Stimulated activated CD8-positive, alpha-beta memory T cell treated with anti-CD3 and anti-CD28 coated beads, Interleukin-7, amount 100 ng/mL, for 4 hours (primary cell): ENCODE measurements at places on chromosomes 11 and 22.
A peak's percentile ranks its signal among the peaks of the same experiment; 100 is the strongest.

DNA sequence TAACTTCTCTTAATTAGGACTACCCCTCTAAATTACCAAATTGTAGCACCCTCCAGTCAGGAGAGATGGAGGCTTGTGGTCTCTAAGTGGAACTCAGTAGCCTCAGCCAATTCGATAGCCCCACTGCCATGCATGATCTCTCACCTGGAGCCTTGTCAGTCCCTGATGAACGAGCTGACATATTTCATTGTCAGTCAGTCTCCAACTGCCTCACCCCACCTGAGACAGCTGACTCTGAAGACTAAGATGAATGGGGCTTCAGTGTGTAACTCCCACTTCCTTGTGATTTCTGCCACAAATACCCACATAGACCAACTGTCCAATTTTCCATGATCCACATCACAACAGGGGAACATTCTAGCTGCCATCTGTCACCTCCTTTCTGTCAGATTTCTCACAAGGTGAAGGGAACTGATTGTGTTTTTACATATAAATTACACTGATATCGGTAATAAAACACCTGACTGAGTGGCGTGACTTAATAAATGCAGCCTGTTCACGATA, 206.5 kb downstream of the FAM181B start:
- no peak for DNase-seq

DNA sequence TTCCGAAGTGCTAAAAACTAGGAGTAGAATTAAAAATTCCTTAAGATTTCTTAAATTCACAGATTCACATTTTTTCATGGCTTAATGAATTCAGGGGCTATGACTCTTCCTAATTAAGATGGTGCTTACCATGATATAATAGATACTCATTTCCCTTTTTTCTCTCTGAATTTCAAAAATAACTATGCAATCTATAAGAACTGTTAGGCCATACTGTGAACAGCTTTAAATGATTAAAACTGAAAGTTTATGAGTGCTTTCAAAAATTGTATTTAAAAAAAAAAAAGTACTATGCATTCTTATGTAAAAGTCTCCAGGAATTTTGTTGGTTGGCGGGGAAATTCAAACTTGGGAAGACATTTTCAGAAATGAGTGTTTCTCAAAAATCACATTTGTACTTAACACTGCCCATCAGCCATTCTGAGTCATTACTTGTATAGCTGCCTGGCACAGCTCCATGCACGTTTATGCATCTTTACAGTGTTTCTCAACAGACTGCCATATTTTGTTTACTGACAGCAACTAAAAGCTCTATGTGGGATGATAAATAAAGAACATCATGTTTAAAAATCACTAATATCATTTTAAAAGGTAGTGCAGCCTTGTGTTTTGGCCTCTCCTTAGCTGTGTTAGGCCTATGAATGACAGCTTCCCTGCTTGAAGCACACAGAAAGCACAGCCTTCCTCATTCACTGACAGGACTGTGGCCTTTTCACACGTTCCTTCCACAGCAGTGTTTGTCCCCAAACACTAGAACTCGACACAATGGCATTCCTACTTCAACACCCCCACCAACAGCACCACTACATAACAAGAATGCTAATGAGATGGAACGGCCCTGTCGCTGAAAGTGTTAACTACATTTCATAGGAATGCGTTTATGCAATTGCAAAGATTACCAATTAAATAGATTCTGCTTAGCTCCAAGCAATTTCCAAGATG, 131.4 kb downstream of the DCDC1 start:
- DNase-seq, result no peak

DNA sequence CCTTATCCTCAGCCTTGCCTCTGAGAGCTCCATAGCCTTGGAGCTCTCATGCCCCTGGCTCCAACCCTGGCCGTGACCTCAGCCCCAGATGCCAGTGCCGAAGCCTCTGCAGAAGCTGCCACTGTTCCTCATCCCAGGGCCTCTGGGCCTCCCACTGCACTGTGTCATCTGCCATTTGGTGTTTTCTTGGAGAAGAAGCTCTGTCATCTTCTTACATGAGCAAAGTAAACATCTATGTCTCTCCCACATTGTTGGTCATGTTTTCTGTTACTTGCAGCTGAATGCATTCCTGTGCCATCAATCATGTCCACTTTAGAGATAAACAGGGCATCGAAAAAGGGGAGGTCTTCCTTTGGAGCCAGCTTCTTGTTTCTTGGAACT, 45.0 kb upstream of the FTH1 start:
- no peak for DNase-seq

DNA sequence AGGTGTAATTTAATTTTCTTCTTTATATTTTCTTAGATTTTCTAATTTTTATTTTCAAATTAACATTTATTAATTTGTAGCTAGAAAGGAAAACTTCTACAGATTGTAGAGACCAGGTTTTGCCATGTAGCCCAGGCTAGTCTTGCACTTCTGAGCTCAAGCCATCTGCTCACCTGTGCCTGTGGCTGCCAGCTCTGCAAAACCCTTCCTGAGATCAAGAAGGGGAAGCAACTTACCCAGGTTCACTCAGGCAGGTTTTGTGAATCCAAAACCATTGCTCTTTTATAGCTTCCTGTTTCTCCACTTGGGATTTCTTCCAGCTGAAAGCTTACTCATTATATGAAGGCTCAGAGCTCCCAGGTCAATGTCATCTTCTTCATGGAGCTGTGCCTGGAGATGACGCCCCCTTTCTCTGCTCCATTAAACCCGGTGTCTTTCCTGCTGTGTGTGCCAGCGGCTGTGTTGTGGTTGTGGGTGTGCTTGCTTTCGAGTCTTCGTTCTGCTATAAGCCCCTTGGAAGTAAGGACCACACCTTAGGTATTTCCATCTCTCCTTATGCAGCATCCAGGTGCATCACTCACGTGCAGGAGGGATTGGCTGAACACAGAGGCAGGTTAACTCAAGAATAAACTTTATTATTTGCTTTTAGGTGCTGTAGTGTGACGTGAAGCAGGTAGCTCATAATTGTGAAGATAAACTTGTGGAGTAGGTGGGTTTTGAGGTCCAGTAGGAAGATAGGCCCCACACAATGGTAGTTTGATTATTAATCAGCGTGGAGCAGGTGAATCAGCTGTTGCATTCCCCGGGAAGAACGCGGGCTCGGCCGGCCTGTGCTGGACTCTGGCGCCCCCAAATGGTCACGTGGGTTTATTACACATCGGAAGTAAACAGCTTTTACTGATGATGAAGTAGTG, 42.2 kb upstream of the INCENP start:
- DNase-seq, result peak; percentile 60

DNA sequence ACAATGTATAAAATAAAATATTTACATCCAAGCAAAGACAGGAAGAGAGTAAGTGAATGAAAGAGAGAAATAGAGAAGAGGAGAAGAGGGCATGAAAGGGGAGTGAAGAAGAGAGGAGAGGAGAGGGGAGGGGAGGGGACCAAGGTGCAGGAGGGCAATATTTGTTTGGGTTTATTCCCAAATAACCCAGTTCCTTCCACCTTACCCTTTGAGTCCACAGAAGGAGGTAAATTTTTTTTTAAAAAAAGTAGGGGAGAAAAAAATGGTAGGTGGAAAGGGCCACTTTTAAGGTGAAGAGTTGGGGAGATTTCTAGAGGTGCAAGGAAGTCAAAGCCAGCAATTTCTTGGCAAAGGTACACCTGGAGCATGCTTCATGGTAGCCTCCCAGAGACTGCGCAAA, 2.1 kb upstream of the OR5AN1 start:
- DNase-seq, result no peak

DNA sequence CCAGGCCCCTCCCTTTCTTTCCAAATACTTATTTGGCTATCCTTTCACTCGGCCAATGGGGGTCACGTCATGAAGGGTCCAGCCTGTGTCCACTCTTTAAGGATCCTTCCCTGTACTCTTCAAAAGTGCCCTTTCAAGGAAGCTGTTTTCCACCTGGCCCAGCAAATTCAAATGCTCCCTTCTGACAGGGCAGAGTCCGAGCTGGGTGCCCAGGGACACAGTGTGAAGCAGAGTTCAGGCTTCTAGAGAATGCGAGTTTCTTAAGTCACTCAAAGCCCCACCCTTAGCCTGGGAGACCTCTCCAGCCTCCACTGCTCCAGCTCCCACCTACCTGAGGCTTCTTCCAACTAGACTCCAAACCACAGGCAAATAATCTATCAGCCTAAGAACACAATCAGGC, 5.5 kb upstream of the APOA1 start:
- DNase-seq, result no peak
